ENCODE measurements at places on chromosomes 7 and 10.

DNA sequence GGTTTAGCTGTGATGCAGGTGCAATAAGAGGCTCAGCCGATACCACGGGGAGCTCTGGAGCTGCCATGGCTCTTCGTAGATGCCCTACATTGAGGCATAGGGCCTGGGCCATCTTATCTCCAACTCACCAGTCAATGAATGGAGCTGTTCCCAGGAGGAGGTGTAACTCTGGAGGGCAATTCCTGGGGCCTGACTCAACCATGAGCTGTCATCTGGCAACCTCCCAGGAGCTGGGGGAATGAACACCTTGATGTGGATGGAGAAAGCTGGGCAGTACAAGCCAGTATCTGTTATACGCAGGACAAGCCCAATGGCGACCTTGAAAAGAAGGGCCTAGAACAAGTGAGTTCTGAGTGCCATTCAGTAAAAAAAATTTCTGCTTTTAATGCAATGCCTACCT lies 224.0 kb upstream of the PLXDC2 start:
- no peak for DNase-seq

DNA sequence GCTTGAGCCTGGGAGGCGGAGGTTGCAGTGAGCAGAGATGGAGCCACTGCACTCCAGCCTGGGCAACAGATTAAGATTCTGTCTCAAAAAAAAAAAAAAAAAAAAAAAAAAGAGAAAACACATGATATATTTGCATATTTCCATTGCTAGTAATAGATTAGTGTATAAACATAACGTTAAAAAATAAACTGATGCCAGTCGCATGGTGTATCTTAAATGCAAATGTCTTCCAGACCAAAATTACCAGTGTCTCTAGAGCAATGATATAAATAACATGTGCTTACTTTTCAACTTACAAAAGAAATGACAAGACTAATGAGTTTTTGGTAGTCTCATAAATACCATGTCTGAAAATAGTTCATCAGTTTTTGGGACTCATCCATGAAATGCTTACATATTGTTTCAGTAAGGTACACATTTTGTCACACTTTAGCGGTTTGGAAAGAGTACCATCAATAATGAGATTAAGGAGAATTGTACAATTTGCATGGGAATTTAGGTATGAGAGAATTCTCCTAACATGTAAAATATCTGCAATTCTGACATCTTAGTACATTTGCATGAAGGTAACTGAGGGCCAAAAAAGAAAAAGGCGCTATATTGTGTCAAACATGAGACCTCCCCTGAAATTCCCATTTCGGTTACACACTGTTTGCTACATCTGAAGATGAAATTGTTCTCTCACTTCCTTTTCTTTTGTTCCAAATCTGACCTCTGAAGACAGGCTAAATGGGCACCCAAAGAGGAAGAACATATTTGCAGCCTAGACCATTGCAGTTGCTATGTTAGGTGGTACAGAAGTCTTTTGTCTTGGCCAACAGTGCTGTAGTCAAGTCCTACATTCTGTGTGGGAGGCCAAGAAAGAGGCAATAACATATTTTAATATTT lies 51.5 kb upstream of the PIP4K2A start:
- no peak for DNase-seq

DNA sequence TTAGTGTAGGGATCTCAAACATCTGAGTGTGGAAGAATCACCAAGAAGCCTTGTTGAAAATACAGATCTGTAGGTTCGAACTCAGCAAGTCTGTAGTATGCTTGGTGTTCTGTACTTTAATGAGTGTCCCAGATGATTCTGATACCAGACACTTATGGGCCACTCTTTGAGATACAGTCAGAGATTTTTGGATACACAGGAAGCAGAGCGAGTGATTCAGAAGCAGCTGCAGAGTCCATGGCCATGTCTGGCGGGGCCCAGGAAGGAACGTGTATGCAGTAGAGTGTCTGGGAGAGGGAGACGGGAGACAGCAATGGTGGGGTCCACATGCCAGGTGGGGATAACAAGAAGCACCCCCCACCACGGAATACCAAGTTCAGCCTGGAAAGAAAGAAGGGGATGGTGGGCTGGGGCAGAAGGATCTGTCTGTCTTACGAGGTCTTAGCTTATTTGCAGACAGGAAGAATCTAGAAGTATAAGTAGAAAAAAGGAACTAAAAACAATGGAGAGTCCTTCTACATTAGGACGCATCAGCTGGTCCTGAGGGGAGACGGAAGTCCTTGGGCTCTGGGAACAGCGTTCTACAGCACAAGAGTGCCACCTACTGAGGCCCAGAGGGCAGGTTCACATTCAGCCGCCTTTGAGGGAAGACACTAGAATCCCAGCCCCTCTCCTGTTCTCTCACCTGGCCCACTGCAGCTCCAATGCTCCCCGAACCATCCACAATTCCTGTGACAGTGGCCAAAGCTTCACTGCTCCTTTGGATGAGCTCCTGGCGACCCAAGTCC lies 55.4 kb downstream of the SLC37A3 start:
- DNase-seq: no peak

GRCh38 chr10:22455068-22455857 lies 110.0 kb downstream of the SPAG6 start:
- no peak for DNase-seq

DNA sequence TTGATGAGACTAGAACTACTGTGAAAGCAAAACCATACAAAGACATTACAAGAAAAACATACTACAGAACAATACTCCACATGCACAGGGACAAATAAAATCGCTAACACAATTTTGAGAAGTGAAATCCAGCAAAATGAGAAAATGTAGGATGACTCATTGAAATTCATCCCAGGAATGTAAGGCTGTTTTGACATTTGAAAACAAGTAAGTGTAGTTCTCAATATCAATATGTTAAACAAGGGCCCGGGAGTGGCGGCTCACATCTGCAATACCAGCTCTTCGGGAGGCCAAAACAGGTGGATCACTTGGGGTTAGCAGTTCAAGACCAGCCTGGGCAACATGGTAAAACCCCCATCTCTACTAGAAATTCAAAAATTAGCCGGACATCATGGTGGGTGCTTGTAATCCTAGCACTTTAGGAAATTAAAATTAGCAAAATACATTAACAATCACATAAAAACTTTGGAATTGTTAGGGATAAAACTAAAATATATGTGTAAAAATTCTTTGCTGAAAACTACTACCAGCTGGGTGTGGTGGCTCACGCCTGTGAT lies 113.7 kb upstream of the ADARB2 start:
- no peak for DNase-seq

GRCh38 chr7:92155108-92155739 lies 20.9 kb upstream of the CYP51A1 start:
- DNase-seq: no peak

GRCh38 chr7:28411876-28412662 lies at the start of gene CREB5:
CREB5 (plus strand) TSS chr7:28412518; CDS start chr7:28412915, 397 bp downstream.
- DNase-seq: no peak

- DNase-seq: no peak
Measured at GRCh38 chr7:143408686-143409561, at the start of gene EPHA1. EPHA1 (minus strand) TSS chr7:143408856; CDS start chr7:143408805, 51 bp downstream.

DNA sequence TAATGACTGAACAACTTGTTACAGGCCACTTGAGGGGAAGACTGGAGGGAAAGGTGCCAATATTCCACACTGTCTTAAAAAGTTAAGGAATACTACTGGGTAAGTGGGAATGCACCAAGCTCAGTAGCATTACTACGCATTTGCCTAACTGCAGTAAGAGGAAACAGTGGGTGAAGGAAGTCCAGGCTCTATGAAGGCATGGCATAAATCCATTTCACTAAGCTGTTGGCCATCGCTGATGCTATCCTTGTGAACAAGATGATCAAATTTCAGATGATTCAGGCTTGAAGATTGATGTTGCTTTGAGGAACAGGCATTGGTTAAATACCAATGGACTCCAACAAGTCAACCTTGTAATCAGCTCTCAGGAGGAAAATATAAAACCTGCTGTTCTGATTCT lies 44.2 kb upstream of the TES start:
- DNase-seq: peak; percentile 11

DNA sequence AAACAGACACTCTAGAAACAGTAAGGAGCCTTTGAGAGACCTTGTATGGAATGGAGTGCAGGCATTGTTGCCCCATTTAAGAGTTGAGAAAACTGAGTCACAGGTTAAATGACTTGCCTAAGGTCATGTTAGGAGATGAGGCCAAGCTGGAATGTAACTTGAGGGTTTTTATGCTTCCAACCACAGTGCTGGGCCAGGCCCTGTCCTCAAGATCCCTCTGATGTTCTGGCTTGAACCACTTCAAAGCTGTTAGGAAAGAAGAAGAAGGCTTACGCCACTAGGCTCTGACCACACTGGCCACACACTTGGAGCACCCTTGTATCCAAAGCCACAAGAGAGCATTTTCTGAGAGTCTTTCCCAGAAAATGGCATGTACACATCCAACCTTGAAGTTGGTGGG lies 42.7 kb downstream of the PLAU start:
- peak; percentile 94 for DNase-seq

DNA sequence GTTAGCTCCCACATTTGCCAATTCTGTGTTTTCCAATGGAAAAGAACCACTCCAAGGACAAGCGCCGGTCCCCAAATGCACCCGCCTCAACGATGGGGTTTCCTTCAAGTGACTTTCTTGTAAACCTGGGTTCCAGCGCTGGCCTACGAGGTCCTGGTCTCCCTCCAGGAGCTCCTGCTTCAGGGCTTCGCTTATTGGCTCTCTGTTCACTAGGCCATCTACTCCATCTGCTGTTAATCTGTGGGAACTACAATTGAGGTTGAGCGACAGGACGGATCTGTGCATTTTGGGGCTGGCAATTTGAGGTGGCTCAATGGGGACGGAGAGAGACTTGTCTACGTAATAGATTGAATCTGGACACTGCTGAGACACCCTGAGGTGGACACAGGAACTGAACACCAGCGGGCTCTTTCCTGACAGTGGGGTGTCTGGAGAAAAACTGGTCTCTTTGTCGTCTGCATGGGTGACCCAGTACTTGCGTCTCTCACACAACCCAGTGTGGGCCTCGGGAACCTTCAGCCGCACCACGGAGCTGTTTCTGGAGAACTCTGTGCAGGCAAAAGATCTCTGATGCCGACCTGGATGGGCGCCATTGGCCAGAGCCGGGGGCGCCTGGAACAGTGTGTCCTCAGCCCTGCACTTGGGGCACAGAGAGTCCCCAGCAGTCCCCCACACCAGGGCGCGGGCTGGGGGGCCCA lies 115.9 kb upstream of the ADAM12 start:
- peak; percentile 6 for DNase-seq

DNA sequence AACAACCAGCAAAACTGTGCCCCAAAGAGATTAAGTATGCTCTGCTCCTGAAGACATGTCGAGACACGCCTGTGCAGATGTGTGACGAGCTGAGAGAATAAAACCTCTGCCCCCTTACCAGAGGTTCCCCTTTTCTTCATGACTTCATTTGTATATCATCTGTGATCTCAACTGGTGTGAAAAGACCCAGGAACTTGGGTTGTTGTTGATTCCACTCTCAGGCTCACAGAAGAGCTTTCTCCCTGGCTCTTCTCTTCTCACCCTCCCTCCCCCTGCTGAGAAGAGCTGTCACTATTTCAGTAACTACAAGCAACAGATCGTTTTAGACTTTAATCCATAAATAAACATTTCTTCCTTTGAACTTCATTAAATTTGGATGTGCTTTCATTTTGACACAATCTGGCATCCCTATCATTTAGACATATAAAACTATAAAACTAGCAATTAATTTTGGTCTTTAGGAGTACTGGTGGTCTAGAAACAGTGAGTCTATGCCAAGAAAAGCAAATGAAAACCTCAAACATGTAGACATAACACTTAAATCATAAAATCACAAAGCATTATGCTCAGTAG lies 179.3 kb upstream of the FZD8 start:
- no peak for DNase-seq

DNA sequence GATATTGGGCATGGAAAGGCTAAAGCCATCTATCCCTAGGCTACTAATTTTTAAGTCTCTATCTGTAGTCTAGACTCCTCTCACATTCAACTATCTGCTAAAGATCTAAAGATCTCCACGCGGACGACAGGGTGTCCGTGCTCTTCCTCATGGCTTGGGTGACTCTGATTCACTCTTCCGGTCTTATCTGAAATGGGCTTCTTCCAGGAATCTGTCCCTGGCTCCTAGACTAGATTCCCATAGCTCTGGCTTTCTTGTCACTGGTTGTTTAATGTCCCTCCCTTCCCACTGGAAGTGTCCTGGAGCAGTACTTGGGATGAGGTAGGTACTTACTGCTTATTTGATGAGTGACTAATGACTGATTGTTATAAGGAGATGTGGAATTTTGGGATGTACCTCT lies 62.0 kb upstream of the PODXL start:
- no peak for DNase-seq

- DNase-seq: no peak
Measured at GRCh38 chr7:12567015-12567414, 3.5 kb upstream of the SCIN start.

DNA sequence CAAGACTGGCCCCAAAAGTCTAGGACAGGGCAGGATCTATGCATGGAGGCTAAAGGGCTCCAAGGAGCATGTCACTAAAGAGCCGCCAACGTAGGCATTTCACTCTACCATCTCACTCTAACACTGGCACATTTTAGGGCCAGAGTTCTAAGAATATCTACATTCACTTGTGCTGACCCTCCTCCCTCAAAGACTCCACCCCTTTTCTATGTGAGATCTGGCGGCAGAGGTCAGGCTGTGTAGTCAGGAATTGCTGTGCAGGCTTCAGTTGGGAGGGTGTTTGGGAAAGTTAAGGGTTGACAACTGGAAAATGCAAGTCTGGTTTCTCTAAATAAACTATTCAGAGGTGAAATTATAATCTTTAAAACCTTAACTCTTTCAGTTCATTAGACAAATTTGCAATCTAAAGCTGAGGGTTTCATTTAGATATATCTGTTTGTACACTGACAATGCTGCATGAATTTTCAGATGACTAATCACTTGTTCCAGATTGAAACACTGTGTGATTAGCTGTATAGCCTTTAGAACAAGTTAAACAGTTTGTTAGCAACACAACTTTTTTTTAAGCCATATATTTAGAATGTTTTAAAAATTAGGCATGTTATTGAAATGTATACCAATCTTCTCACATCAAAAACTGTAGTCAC lies 18.2 kb downstream of the LMOD2 start:
- DNase-seq: no peak

- no peak for DNase-seq
Measured at GRCh38 chr10:97940534-97940933, 89.9 kb downstream of the CRTAC1 start.

GRCh38 chr10:127034034-127034633 lies 128.9 kb downstream of the DOCK1 start:
- no peak for DNase-seq

- no peak for DNase-seq
Measured at GRCh38 chr10:94500063-94500462, 45.5 kb upstream of the HELLS start.

- DNase-seq: peak; percentile 80
Measured at GRCh38 chr10:132420981-132421846, 24.2 kb downstream of the PWWP2B start.

DNA sequence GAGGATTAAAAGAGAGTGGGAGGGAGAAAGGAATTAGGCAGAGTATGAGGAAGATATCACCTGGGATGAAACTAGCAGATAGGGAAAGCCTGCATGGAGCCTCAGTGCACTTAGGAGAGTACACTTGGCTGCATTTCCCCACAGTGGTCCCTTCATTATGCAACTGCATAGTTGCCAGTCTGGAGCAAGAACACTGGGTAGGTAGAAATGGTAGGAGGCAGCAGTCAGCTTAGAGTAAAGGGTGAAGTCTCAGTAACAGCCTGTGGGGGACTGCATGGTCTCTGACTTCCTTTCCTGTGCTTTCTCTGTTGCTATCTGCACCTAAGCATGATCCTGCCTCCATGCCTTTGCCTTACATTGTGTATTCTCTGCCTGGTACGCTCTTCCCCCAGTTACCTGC lies 14.0 kb upstream of the PCGF5 start:
- DNase-seq: no peak

Data from AML-193 (cell line).